Endothelial cell of coronary artery (primary cell): ENCODE measurements at places on chromosomes 5 and 9. TPM values are rescaled to one million over a fixed set of nuclear protein-coding genes. Genes with fewer than 3 reads are reported as not detected.

PALM2AKAP2 gene
- 0.09 TPM in 2 replicates for total RNA-seq

PLPPR1 gene
- 0.09 and 3.8 TPM in 2 replicates for total RNA-seq

OSMR gene
- total RNA-seq: 9.7 and 54.0 TPM in 2 replicates

MZB1 gene
- total RNA-seq: 0.09 and 0.19 TPM in 2 replicates

CCDC192 gene
- total RNA-seq: not detected in 2 replicates

CDH9 gene
- total RNA-seq: not detected in 2 replicates

IRX4 gene
- not detected in 2 replicates for total RNA-seq
